ENCODE measurements at places on chromosomes 2 and 18.
A peak's percentile ranks its signal among the peaks of the same experiment; 100 is the strongest.

DNA sequence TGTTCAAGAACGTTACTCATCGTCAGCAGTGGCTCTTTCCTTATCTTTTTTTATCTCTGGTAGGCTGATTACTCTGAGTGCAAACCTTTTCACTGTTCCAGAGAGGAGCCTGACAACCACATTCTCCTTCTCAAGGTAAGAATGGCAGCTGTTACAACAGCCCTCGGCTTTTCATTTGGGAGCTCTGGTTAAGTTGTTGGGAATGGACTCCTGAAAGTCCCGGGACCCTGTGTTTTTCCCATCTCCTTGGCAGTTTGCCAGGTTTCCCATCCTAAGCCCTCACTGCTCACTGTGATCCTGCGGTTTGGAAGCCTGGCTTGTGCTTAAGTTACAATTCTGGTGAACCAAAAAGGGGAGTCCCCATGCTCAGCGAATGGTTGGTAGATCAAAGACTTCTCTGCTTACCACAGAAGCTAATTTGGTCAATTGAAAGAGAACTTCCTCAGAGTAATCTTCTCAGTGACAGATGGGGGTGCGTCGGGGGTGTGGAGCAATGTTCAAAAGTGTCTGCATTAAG lies 122.3 kb downstream of the LYPD6B start:
- peak; percentile 4 for DNase-seq

- no peak for DNase-seq
Measured at GRCh38 chr18:54147439-54147838, 77.0 kb downstream of the MBD2 start.

DNA sequence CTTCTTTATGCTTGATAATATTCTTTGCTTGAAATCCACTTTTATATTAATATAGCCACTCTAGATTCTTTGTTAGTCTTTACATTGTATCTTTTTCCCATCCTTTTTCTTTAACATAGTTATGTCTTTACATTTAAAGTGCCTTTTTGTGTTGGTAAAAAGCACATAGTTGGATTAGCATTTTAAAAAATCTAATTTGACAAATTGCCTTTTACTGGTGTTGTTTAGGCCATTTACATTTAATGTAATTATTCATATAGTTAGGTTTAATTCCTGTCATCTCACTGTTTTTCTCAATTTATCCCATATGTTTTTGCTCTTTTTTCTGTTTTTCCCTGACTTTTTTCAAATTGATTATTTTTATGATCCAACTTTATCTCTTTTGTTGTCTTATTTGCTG lies 93.2 kb downstream of the BCL2L11 start:
- DNase-seq: no peak

- no peak for DNase-seq
Measured at GRCh38 chr18:64993695-64994094, 757.1 kb upstream of the CDH7 start.

DNA sequence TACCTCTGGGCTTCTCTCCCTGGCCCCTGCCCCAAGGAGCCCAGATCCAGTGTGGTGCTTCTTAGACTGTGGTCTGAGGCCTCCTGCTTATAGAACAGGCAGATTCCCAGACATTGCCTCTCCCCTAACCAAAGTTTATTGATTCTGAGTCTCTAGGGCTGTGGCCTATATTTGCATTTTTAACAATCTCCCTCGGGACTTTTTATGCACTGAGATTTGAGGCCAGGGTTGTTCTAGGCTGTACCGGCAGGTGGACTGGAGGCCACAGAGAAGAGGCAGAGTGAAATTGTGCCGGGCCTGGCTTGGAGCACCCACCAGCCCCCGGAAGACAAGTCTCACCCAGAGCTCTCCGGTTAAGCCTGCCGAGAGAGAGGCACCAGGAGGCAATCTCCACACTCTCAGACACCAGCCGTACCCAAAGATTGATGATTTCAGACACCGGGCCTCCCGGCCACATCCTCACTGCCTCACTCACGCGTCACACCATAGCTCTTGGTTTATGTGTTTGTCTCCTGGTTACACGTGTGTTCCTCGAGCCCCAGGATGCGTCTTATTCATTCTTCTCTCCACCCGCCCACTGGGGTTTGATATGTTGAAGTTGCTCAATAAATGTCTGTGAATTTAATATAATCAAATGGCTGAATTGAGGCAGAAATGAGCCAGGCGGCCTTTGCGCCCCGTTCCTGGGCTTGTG lies 203.7 kb downstream of the KLHL29 start:
- DNase-seq: no peak

GRCh38 chr2:219538504-219538951 lies 5.1 kb downstream of the CHPF start:
- no peak for DNase-seq

Measured in activated CD8-positive, alpha-beta memory T cell treated with anti-CD3 and anti-CD28 coated beads for 4 hours (primary cell).